ENCODE measurements at places on chromosomes 1 and 21.

- DNase-seq = no peak
Observed at GRCh38 chr1:232045139-232045994, 418.8 kb downstream of the DISC1 start.

DNA sequence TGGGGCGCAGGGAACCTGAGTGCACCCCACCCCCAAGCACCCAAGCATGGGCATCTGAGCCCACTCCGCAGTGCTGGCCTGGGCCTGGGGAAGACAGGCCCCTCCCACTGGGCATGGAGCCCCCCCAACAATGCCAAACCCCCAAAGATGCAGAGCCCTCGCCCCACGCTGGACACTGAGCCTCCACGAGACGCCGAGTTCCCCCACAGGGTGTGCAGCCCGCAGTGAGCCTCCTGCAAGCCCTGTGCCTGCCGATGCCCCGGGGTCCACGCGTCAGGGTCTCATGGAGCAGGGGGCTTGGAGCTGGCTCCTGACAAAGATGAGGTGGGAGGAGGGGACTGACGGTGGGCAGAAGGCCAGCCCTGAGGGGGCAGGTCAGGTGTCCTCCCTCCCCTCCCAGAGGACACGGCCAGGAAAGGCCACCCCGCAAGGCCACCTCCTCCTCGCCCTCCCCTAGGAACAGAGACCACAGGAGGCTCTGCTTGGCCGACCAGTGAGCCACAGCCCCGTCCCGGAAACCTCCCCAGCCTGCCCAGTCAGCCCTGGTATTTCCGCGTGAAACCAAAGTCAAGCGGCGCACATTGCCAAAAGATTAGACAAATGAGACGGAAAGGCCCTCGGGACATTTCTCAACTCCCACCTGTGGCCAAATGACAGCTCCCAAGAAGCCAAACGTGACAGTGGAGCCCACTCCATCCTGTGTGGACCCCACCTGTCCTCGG, 33.4 kb downstream of the MEGF6 start:
- DNase-seq = no peak

DNA sequence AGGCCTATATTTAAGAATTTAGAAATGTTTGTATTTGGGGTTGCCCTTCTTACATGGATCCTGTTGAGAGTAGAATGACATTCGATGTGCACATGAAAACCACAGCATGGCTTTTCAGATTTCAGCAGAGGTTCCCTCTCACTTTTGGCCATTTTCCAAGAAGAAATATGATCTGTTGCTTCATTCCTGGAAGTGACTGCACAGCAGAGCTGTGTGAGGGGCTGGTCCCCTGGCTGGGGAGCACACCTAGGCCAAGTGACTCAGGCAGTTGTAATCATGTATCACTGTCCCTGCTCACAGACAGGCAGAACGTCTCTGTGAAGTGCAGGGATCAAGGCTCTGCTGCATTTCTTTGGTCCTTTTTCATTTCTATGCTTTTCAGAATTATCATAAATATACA, 32.3 kb downstream of the AGT start:
- DNase-seq = no peak

- no peak for DNase-seq
Observed at GRCh38 chr1:198167436-198167934, 10.7 kb downstream of the NEK7 start.

GRCh38 chr1:28259934-28260802, 850 bp downstream of the SESN2 start:
- peak; percentile 44 for DNase-seq
